Activated CD4-positive, CD25-positive, alpha-beta regulatory T cell treated with anti-CD3 and anti-CD28 coated beads, Interleukin-2, amount 50 U/mL, for 16 hours (primary cell): ENCODE measurements at places on chromosomes 16 and 17.

- DNase-seq: no peak
These were observed 28.9 kb upstream of the FOXK2 start for GRCh38 chr17:82490512-82491195.

GRCh38 chr16:2432286-2432685 lies 3.0 kb downstream of the CCNF start:
- DNase-seq: no peak

GRCh38 chr17:68511254-68511670 lies 968 bp upstream of the PRKAR1A start:
- no peak for DNase-seq

DNA sequence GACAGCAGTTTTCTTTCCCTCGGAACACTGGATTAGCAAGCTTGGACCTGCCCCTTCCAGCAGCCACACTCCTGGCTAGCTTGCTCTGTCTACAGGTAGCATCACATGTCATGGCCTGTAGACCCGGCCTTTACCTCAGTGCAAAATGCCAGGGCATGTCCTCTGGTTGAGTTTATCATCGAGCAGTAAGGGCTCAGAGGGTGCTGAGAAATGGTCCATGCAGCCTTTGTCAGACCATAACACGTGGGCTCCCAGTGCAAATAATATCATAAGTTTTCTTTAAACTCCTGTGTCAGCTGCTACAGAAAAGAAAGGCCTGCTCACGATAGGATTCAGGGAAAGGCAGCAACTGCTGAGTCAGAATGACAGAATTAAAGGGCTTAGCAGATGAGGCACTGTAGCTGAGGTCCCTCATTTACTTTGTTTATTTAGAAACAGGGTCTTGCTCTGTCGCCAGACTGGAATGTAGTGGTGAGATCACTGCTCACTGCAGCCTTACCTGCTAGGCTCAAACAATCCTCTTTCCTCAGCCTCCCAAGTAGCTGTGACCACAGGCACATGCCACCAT lies 8.0 kb upstream of the GNA13 start:
- no peak for DNase-seq
